ENCODE measurements at places on chromosomes 6 and 20. TPM values are rescaled to one million over a fixed set of nuclear protein-coding genes. Genes with fewer than 3 reads are reported as not detected.

Gene EFCAB8
- under 0.01 TPM for total RNA-seq

Gene RIPPLY2
- 0.40 TPM for total RNA-seq

Gene FOXA2
- total RNA-seq, result not detected

Gene STX11
- total RNA-seq, result 9.4 TPM

Gene STMN3
- total RNA-seq, result under 0.01 TPM

Gene TMEM151B
- total RNA-seq, result not detected

Gene ADGRB3
- total RNA-seq, result not detected

Gene GTSF1L
- not detected for total RNA-seq

Gene RBM24
- total RNA-seq, result 0.65 TPM

DNA sequence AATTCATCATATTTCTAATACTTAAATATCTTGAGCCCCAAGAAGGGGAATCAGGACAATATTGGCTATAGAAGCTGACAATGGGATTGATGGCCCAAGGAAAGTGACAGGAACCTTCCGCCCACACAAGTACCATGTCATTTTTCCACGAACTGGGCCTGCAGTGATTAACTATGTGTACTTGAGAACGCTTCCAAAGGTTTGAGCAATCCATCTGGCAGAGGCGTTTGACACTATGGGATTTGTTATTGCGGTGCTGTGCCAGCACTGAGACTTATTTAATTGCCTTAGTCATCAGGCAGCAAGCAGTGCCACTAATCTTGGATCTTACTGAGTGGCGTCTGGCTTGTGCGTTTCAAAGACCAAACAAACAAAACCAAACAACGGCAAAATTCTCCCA is 135.6 kb upstream of the UST start:
- DNase-seq, result no peak

DNA sequence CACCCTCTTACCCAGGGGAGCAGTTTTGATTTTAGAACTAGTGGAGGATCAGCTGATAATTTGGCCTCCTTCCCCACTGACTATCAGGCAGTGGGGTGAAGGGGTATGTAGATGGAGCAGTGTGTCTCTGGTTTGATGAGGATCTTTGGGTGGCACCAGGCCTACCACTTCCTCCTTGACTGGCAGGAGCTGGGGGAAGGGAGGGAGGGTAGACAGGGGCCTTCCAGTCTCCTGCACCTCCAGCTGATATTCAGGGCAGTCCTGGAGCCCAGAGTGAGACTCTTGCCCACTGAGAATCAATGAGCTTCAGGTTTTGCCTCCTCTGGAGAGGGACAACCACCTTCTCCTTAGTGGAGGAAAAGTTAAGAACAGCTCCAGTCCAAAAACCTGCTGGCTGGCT is 3.2 kb downstream of the DEF6 start:
- no peak for DNase-seq

GRCh38 chr6:156954816-156955215 is 177.6 kb downstream of the ARID1B start:
- DNase-seq, result no peak

DNA sequence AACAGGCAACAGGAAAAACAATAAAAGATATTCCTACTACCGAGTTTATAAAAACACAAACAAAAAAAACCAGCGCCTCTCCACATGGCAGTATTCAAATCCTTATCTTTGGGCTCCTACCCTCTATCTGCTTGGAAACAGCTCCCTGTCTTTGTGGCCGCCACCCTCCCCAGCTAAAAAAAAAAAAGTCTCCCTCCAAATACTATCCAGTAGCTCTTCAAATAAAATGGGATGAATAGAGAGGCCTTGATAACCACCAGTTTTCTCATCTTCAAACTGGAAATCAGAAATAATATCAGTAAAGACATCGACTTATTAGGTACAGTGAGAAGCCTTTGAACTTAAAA is 96.2 kb downstream of the PSMG4 start:
- DNase-seq, result peak; percentile 19

DNA sequence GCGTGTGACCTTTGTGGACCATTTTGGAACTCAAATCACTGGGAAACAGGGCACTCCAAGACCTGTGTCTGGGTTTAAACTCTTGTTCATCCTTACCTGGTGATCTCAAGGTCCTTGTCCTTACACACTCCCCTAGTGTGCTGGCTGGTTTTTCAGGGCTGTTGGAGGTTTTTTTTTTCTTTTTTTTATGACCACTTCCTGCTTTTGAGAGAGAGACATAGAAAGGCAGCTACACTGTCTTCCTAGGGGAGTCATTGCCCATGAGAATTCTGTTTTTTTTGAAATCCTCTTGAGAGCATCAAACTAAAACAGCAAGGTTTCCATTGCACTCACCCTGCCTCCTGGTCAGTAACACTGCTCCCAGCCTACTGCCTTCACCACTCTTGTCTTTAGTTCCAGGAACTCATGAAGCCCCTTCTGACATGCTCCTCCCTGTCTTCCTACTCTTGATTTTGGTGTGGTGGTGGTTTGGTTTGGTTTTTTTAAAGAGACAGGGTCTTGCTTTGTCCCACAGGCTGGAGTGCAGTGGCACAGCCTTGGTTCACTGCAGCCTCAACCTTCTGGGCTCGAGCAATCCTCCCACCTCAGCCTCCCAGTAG is 28.6 kb downstream of the PRPH2 start:
- DNase-seq, result no peak

DNA sequence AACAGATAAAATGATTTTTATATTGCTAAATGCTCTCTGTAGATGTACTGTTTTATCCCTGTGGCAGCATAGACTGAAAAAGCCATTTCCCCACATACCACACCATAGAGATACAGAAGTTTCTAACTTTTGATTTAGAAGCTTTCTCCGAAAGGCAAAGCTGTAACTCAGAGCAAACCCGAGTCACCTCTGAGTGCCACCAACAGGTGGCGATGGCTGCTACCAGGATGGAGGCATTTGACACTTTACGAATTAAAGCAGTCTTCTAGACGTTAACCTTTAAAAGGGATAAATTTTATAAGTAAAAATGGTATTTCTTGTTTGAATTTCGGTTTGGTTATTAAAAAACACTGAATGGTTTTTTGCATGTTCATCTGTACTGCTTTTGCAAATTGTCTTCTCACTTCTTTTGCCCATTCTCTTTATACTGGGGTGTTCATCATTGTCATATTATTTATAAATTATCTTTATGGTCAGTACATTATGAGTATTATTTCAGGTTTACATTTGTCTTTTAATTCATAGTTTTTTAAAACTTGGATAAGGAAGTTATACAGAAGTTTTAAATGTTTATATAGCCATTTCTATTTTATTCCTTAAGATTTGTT is 201.0 kb upstream of the CEP162 start:
- DNase-seq, result peak; percentile 75

GRCh38 chr20:37821696-37822095 is 81.2 kb upstream of the VSTM2L start:
- peak; percentile 8 for DNase-seq

GRCh38 chr6:169839898-169840631 is 88.6 kb downstream of the ERMARD start:
- no peak for DNase-seq

- no peak for DNase-seq
These were observed 118.7 kb downstream of the BMP2 start for GRCh38 chr20:6886065-6886729.

GRCh38 chr20:21453690-21454089 is 56.4 kb upstream of the NKX2-4 start:
- no peak for DNase-seq

- no peak for DNase-seq
These were observed 45.1 kb downstream of the CEP85L start for GRCh38 chr6:118606268-118606667.

- peak; percentile 44 for DNase-seq
These were observed 4.6 kb downstream of the SYTL3 start for GRCh38 chr6:158654498-158654897.

GRCh38 chr6:90668141-90668540 is 81.3 kb upstream of the MAP3K7 start:
- no peak for DNase-seq

DNA sequence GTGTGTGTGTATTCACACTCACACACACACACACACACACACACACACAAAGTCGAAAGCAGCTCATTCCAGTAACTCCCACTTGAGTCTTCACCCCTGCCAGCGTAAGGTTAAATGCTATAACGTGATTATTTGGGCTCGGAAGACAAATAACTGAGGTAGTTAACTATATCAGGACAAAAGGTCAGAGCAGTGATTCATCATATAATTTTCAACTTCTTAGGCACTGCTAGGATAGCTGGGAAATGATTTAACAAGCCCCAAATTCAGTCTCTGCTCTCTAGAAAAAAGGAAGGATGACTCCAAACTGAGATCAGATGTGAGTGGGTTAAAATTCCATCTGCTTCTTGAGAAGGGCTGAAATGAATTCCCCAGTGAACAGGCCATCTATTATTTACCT is 30.7 kb downstream of the HDGFL1 start:
- DNase-seq, result no peak

- DNase-seq, result no peak
These were observed 20.9 kb downstream of the GPR63 start for GRCh38 chr6:96816301-96816817.

- no peak for DNase-seq
These were observed 44.9 kb upstream of the PKHD1 start for GRCh38 chr6:52132292-52132691.

DNA sequence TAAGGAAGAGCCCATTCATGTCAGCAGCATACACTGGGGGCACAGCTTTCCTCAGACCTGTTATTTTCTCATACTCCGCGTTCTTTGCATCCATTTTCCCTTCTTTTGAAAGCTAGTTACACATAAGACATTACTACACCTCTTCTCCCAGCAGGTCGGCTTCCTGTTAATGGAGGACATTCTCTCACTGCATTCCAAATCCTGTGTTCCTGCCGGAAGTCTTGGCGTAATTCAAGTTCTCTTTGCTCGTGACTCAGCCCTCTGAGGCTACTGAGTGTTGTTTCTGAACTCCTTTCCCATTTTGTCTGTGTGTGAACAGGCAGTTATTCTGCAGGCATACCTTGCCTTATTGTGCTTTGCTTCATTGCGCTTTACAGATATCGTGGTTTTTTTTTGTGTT is 97.5 kb upstream of the ZBTB24 start:
- peak; percentile 74 for DNase-seq

- DNase-seq, result no peak
These were observed 133.3 kb upstream of the SMLR1 start for GRCh38 chr6:130693944-130694343.

DNA sequence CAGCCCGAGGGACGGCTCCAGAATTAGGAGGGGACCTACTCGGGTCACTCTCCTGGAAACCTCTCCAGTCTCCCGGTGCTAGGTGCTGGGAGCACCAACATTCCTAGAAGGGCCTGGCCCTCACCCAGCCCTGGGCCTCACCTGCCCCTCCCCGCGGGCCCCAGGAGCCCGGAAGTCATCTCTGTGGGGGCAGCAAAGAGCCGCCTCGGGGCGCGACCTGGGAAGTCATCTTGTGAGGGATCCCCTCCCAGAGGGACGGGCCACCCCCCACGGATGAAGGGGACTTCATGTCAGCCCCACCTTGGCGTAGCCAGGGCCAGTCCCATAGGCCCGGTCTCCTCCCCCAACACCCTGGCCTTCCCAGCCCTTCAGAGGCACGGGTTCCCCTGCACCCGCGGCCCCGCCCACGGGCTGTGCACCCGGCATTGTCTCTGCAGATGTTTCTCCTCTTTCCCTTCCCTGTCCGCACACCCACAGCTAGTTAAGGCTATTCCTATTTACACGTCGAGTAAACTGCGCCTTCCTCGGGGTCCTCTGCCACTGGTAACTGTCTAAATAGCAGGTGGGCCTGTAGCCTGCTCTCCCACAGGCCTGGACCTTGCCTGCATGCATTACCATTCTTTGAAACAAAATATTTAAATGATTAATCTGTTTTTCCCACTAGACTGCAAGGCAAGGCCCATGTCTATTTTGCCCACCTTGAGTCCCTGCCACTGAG is 896 bp upstream of the RNASET2 start:
- no peak for DNase-seq

GRCh38 chr20:687468-688203 is 12.0 kb upstream of the SCRT2 start:
- DNase-seq, result no peak

- no peak for DNase-seq
These were observed 23.6 kb upstream of the FABP7 start for GRCh38 chr6:122755901-122756300.

DNA sequence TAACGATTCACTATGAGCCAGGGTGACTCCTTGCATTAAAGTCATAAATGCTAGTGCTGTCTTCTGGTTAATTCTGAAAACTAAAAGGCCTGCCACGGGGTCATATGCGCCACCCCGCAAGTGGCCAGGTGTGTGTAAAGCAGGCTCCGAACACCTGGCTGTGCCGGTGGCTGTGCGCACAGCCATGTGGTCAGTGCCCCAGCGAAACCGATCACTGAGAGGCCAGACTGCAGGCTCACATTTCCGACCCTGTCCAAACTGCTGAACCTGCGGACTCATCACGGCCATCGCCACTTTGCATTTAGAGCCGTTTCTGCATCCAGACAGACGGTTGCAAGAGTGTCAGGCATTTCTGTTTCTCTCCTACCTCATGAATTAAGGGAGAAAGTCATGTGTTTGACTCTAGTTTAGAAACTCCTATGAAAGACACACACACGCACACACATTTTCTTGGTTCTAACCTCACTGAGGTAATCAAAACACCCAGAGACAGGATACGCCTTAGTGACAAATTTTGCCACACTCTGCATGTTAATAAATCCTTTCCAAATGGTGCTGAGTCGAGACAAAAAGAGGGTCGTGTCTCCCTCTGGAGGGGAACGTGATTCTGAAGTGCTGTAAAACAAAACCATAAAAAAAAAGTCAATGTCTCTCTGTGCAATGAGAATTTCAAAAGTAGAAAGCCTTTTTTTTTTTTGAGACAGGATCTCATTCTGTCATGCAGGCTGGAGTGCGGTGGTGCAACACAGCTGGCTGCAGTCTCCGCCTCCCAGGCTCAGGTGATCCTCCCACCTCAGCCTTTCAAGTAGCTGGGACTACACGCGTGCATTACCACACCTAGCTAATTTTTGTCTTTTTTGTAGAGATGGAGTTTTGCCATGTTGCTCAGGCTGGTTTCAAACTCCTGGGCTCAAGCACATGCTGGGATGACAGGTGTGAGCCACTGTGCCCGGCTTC is 31.0 kb upstream of the TCFL5 start:
- no peak for DNase-seq

GRCh38 chr6:98039904-98040607 is 757.0 kb upstream of the MMS22L start:
- DNase-seq, result no peak

All from lung microvascular endothelial cell (primary cell).